Placental epithelial cell (primary cell): ENCODE measurements at places on chromosomes 12 and 14. TPM values are rescaled to one million over a fixed set of nuclear protein-coding genes. Genes with fewer than 3 reads are reported as not detected.

Gene POTEG
- total RNA-seq = not detected in 2 replicates

Gene IL31
- total RNA-seq = not detected in 2 replicates

Gene CTSG
- total RNA-seq = not detected in 2 replicates

Gene TAS2R42
- total RNA-seq = not detected in 2 replicates

Gene TTC6
- not detected in 2 replicates for total RNA-seq
